ENCODE measurements at places on chromosomes 4 and X. TPM values are rescaled to one million over a fixed set of nuclear protein-coding genes. Genes with fewer than 3 reads are reported as not detected.

The CTAG1B gene
- total RNA-seq: not detected

DNA sequence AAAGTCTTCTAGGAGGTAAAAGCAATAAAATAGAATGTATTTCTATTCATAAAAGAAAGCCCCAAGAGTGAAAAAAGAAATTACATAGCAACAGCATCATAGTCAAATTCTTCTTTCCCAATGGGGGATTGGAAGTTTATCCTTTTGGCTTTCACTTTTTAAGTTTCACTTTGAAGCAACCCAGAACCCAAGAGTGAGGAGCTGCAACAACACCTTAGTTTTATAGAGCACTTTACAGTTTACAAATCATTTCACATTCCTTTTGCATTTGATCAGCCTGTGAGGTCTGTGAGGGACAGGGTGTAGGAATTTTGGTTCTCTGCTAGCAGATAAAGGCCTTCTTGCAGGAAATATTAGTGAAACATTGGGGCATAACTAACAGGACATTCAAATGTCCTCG lies 112.0 kb upstream of the NDP start:
- DNase-seq: no peak

- peak; percentile 50 for DNase-seq
These were observed 384.4 kb downstream of the RAPGEF2 start for GRCh38 chr4:159487284-159487747.

DNA sequence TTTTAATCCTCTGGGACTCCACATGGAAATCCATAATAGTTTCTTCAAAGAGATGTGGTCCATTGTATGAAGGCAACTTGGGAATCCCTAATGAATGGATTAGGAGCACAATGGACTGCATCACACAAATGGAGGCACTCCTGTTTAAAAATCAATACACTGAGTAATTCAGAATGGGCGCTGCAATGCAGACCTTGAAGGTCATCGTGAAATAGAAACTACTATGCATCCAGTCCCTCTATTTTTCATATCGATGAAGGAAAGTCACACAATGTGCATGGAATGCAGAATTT lies 98.8 kb upstream of the EGFL6 start:
- DNase-seq: no peak

The RLIM gene
- total RNA-seq: 31.9 TPM

GRCh38 chr4:39243462-39243861 lies 61.1 kb downstream of the WDR19 start:
- no peak for DNase-seq

GRCh38 chr4:39932776-39933402 lies 44.8 kb downstream of the PDS5A start:
- no peak for DNase-seq

- peak; percentile 37 for DNase-seq
These were observed at the start of gene ASB9 for GRCh38 chrX:15269618-15270521. Gene ASB9 (minus strand): TSS chrX:15270083. CDS start chrX:15269874, 209 bp downstream.

- DNase-seq: no peak
These were observed 21.7 kb downstream of the LETM1 start for GRCh38 chr4:1834047-1834775.

DNA sequence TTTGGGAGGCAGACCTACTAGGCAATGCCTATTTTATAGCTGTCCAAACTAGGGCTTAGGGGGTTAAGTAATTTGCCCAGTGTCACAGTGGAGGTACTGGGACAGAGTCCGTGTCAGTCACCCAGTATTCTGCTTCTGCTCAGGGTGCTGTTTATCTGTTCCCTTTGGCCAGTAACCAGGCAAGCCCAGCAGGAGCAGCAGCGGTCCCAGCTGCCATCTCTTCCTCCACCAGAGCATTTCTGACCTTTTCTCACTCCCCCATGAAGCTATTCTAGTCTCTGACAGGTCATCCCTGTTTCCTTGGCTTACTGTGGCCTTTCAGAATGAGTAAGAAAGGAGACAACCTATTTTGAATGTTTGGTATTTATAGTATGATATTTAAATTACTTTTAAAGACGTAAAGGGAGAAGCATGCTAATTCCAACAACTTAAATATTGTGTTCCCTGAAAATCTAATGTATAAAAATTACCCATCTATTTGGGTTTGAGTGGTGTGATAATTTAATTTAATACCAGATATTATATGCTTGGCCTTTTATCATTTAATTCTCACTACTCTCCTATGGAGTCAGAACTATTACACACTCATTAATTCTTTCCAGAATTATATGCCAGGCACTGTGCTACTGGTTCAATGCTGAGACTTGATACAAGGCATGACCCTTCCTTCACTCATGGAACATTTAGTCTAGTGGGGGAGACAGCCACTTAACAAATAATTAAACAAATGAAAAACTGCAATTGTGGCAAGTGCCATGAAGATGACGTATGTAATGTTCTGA lies 60.6 kb downstream of the RPS6KA3 start:
- DNase-seq: no peak

DNA sequence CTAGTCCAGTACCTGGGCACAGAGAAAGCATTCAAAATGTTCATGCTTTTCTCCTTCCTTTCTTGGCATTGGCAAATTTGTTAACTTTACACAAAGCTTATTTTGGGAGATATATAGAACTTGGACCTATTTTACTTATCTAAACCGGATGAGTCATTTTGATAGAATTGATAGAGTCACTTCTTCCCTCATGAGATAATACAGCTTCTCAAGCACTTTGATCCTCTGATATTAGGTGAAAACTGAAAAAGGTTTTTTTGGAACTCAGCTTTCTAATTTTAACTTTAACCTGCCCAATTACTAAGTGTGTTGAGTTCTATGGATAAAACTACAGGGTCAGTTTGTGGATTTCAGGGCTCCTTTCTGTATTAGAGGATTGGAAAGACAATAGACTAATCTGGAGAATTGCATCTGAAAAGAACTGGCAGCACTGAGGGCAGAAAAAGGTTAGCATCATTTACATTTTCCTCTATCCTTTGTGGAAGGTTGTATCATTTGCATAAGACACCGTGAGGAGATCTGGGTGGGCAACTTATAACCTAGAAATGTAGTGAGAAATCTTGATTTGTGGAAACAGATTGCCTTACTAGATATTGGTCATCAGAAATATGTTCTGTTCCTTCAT lies 2.4 kb downstream of the WDR44 start:
- no peak for DNase-seq

- DNase-seq: no peak
These were observed 47.1 kb downstream of the FAM193A start for GRCh38 chr4:2583517-2583916.

Measured in glomerular endothelial cell (primary cell).